ENCODE measurements at places on chromosomes 13 and 19.

DNA sequence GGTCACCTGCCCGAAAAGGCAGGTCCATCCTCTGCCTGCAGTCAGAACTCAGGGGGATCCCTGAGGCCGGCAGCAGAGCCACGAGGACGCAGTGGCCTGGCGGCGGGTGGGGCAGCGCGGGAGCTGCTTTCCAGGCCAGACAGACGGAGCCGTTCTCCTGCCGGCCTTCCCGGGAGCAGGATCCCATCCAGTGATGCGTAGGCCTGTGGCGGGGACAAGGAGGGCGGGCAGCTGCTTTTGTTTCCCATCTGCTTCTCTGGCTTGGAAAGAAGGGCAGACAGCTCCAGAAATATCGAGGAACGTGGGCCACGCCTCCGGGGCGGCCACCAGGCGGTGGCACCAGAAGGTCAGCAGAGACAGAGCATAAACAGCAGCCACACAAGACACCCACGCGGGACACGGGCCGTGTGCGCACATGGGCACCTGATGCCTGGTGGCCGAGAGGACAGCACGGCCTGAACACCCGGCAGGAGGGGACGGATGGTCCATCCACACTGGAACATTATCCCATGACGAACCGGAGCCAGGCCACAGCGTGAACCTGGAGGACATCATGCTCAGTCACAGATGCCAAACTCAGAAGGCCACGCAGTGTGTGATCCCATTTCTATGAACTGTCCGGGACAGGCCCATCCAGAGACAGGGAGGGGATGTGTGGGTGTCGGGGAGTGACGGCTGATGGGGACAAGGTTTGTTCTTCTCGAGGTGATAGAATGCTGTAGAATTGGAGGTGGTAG lies 13.9 kb upstream of the MKNK2 start:
- DNase-seq, result no peak

GRCh38 chr13:40494513-40494912 lies 171.9 kb downstream of the FOXO1 start:
- no peak for DNase-seq

DNA sequence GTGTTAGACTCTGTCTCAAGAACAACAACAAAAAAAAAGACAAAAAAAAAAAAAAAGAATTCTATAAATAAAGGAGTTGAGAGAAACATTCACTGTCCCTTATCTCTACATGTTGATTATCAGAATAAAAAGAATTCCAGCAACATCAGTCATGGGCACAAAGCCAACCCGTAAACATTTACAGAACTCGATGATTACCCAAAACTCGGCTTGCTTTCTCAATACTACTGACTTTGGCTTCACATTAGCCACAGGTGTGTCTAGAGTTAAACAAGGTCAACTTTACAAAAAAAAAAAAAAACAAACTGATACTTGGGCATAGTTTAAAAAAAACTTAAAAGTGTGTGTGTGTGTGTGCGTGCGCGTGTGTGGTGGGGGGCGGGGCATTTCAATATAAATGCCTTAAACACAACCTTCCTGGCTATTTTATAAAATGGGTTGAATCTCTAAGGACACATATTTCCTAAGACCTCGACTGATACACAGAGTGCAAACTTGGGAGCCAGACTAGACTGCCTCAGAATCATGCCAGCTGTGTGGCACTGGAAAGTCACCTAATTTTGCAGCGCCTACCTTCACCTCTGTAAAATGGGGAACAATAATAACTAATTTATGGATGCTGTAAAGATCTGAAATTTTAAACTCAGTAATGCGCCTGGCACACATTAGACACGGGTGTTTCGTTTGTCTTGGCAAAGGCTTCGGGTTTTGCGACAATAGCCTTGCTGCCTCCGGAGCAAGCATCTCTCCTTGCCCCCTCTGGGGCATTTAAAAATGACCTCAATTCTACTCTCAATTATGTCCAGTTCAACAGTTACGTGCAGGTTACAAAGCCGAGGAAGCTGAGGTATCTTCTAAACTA lies 922 bp downstream of the EBPL start:
- no peak for DNase-seq

DNA sequence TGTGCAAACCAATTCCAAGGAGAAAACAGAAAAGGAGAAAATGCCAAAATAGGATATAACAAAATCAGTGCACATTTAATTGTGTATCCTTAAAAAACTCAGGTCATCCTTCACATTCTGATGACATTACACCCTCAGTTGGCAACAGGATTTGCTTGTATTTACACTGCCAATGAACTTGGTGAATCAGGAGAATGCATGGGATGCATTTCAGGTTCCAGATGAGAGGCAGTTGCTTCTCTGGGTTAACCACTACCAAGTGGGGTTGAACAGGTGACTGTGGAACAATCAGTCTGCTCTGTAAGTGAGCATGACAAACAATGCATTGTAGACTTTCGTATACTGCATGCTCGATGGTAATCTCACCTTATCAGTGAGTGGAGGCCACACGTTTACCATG lies 79.1 kb downstream of the STARD13 start:
- no peak for DNase-seq

GRCh38 chr13:60689076-60689475 lies 292.1 kb downstream of the TDRD3 start:
- no peak for DNase-seq

DNA sequence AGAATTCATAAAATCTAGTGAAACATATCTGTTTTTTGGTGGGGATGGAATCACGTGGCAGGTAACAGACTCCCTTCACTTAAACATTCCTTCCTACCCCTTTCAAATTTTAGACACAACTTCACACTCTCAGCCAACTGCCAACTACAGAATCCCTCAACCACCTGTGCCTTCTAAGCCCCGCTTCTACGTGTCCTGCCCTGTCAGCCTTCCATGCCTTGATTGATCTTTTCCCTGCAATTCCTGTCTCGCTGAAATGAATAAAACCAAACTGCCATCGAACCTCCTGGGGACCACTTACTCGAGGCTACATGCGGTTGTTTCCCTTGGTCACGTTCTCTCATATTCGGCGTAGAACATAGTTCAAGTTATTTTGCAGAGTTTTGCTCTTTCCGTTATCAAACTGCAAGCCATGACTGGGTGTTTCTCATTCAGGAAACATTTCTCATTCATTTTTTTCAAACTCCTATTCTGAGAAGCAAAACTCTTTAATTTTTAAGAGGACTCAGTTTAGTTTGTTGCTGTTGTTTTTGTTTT lies 1.1 kb downstream of the ZNF625 start:
- DNase-seq, result no peak

DNA sequence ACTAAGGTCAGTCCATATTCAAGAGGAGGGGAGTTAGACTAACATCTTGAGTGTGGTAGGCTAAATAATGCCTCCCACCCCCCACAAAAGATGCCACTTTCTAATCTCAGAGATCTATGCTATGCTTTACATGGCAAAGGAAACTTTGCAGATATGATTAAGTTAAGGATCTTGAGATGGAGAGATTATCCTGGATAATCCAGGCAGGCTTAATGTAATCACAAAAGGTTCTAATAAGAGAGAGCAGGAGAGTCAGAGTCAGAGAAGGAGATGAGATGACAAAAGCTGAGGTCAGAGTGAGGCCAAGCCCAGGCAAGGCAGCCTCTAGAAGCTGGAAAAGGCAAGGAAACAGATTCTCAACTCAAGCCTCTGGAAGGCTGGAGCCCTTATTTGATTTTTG lies 1011.6 kb downstream of the PCDH9 start:
- no peak for DNase-seq

GRCh38 chr13:59476366-59476765 lies 687.4 kb downstream of the DIAPH3 start:
- DNase-seq, result no peak

GRCh38 chr13:77118134-77118533 lies 91.2 kb upstream of the FBXL3 start:
- DNase-seq, result no peak

DNA sequence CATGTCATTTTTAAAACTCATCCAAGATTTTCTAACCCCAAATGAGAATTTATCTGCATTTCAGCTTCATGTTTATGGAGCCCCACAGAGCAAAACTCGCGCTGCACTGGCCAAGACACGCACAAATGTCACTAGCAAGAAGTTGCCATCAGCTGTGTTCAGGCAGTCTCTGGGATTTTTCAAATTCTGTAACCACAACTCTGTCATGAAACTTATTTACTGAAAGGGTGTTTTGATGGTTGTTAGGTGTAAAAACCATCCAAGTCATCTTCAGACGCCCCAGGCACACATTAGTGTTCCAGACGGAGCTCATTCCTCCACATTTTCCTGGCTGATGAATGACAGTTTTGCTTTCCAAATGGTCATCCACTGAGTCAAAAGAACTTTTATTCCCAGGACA lies 63.4 kb downstream of the SLC7A1 start:
- no peak for DNase-seq

GRCh38 chr13:32852526-32852925 lies 163.7 kb upstream of the KL start:
- no peak for DNase-seq

DNA sequence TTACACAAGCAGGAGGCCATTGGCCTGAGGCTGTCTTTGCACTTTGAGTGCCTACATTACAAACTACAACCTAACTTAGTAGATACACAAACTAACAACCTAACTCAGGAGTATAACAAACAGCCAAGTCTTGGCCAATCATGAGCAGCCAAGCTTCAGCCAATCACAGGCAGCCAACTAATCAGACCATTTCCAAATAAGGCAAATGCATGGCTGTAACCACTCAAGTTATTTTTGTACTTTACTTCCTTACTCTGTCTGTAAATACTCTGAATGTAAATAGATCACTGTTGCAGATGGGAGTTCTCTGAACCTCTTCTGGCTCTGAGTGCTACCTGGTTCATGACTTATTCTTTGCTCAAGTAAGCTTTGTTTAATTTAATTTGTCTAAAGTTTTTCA lies 748.1 kb upstream of the SGCG start:
- DNase-seq, result no peak

GRCh38 chr19:39413272-39413910 lies 922 bp downstream of the PLEKHG2 start:
- DNase-seq, result no peak

- DNase-seq, result no peak
Observed at GRCh38 chr13:106291006-106291405, 244.5 kb downstream of the EFNB2 start.

DNA sequence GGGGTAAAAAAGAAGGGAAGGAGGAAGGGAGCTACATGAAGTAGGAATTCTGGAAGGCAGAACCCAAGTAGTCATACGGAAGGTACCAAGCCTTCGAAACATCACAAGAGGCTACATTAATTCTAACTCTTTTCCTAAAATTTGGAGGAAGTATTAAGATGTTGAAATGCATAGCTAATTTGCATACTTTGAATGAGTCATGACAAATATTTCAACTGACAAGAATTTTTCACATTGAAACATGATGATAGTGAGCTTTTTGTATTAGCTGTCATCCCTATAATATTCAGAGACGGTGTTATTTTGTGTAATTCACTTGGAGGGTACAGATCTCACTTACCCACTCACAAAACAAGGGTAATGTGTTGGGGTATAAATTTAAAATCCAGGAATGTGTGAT lies 9.1 kb upstream of the ACOD1 start:
- DNase-seq, result no peak

GRCh38 chr13:59873856-59874255 lies 289.9 kb downstream of the DIAPH3 start:
- no peak for DNase-seq

DNA sequence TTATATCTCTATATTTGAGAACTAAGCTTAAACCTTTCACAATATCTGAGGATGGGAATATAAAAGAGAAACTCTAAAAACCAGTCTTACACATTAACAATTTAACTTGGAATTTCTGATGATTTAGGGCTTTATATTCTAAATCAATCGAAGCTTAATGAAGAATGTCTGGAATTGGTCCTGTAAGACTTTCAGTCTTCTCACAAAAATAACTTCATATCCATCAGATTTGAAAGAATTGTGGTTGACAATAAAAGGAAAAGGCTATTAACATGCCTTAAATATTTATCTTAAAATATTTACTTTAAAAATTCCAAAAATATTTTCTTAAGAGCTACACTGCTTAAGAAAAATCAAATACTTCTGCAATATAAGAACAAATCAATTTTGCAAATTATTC lies 27.3 kb downstream of the MYCBP2 start:
- DNase-seq, result no peak

DNA sequence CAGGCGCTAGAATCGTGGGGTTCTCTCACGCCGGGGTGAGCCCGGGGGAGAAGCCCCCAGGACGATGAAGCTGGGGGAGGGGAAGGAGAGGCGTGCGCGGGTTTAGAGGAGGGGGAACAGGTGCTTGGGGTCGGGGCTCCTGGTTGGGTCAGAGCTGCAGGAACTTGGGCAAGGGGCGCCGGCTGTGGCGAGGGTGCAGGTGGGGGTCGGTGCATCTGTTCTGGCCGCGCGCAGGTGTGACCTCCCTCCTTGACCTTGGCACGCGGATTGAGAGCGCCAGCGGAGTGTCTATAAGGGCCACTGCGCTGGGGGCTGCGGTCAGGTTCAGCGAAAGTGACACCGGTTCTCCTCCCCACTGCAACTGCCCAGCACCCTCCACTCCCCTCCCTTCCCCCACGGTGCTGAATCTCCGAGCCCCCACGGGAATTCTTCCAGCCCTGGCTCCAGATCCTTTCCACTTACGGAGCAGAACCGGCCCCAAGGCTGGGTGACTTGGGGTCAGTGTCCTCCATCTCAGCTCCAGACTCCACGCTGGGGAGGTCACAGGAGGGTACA lies 618 bp downstream of the TMEM38A start:
- DNase-seq, result no peak

GRCh38 chr13:91609353-91609752 lies 210.9 kb downstream of the GPC5 start:
- DNase-seq, result no peak

- no peak for DNase-seq
Observed at GRCh38 chr19:45884682-45885555, 1.0 kb downstream of the IRF2BP1 start.

DNA sequence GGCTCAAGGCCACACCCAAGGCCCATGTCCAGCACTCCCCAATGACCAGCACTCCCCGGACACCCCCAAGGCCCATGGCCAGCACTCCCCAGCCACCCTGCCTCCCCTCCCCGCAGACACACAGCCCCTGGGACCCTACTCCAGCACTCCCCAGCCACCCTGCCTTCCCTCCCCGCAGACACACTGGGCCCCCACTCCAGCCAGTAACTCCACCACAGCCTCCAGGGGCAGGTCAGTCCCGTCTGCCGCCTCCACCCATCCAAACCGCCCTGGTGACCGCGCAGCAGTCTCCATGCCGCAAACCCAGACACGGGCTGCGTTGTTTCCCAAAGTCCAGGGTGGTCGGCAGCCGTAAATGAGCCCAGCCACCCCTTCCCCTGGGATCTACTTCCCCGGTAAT lies 70.7 kb downstream of the SPACA7 start:
- DNase-seq, result no peak

DNA sequence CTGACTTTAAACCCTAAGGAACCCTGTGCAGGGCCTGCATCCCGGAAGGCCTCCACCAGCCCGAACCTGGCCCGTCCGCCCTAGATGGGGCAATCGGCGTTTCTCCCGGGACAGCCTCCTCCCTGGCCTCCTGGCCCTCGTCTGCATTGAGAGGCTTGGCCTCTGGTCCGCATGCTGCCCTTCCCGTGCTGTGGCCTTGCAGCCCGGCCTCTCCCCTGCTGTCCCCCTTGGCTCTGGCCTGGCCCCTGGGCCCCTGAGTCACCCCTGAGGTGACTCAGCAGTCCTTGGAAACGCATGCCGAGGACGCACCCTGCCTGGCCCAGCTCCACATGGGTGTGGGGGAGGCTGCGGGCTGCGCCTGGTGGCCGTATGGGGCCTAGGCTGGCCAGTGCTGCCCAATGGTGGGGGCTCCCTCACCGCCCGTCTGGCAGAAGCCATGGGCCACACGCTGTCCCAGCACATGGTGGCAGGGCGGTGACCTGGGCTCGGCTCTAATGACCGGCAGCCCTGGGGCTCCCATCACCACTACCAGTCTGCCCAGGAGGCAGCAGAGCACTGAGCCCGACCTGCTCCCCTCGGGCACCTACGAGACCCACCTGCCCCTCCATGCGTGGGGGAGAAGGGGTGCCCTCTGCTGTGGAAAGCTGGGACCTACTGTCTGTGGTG lies 25.7 kb downstream of the SH3GL1 start:
- no peak for DNase-seq

All from stimulated activated CD4-positive, alpha-beta T cell treated with anti-CD3 and anti-CD28 coated beads, Interleukin-15, amount 100 ng/mL, for 1 hour (primary cell).